ENCODE measurements at places on chromosomes 7 and 10.

- DNase-seq = no peak
Observed at GRCh38 chr7:84829719-84830118, 357.1 kb downstream of the SEMA3D start.

GRCh38 chr7:150927157-150927955 lies 50.8 kb downstream of the KCNH2 start:
- DNase-seq = no peak

DNA sequence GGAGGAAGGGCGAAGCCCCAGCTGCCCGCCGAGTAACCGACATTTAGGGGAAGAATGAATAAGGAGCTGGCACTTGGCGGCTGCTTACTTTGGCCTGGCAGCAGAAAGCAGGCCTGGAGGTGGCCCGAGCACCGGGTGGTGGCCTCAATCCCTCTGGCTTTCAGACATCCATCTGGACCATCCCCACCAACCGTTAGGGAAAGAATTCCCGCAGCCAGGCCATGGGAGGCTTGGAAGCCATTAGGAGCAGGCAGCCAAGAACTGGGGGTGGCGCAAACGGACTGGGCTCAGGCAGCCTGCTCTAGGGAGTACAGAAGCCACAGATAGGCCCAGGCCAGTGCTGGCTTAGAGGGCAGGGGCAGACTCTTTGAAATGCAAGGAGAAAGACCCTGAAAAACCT lies 132.7 kb downstream of the NEURL1 start:
- no peak for DNase-seq

- DNase-seq = no peak
Observed at GRCh38 chr7:27173956-27174873, at the start of gene HOXA10. HOXA10 (minus strand) TSS chr7:27174320; CDS start chr7:27174306, 14 bp downstream.

GRCh38 chr7:102079140-102080018 lies 207.3 kb upstream of the SH2B2 start:
- DNase-seq = no peak

DNA sequence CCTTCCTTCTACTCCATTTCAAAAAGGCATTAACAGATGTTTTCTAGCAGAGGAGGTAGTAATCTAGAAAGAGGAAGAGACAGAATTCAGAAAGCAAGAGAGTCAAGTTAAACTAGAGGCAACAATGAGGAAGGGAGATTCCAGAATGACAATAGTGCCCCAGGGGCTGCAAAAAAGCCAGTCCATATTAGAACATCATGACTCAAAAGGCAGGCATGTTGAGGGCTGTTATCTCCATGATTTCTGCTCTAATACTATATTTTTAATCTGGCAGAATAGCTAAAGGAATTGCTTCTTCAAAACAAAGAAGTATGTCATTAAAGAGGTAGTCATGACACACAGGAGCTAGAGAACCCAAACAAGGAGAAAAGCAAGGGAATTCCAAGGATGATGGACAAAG lies 599.6 kb downstream of the INHBA start:
- no peak for DNase-seq
